Breast epithelium (tissue), 4 donors: ENCODE measurements at places on chromosomes 1 and 21.

DNA sequence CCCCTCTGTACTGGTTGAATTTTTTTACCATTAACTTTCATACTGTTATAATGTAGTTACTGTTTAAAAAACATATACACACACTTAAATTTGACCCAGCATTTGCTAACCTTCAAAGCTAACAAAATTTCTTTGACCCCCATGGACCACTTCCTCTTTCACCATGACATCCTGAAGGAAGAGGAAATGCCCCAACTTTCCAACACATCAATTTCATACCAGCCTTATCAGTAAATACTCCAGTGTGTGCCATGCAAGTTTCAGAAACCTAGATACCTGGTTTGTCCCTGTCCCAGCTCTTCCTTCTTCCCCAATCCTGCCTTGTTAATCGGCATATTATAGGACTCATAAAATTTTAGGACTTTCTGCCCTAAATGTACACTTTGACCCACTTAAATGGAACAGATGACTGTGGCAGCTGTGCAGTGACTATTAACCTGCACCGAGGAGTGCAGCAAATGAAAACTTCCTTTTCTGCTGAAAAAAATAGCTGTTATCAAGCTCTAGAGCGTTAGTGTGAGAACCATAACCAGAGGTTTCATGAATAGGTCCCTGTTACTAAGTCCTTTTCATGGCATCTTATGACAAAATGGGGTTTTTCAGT lies 54.1 kb downstream of the DTL start:
- no peak for DNase-seq

GRCh38 chr1:72526926-72527325 lies 244.6 kb upstream of the NEGR1 start:
- no peak for DNase-seq

GRCh38 chr1:19165501-19165900 lies 44.6 kb downstream of the UBR4 start:
- no peak for DNase-seq

DNA sequence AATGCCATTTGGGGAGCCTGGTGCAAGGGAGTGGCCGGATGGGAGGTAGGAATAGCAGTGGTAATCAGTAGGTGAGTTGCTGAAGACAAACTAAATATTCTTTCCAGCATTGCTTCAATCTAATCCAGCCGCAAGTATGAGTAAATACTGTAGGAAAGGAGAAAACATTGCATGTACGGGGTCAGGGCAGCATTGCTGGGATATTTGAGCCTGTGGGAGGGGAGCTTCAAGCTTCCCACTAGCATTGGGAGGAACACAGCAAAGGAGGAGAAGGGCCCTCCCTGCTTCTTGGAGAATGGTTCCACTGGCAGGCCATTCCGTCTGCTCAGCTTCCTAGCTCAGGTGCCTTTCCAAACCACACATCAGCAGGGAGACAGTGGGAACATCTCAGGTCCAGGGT lies 15.2 kb downstream of the CAPN2 start:
- DNase-seq, result no peak

DNA sequence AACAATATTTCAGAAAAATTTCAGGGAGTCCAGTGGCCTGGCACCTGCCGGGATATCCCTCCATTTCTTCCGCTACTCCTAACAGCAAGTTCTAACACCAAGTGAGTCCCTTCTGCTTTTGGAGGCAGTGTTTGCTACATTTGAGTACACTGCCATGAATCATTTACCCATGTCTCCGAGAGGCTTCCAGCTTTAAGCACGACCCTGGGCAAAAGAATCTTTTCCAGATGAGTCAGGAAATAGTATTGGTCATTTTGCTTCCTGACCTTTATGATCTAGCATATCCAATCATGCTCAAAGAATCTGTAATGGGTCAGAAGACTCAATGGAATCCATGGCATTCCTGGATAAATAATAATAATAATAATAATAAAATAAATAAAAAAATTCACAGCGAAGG lies 60.7 kb upstream of the FMN2 start:
- no peak for DNase-seq

DNA sequence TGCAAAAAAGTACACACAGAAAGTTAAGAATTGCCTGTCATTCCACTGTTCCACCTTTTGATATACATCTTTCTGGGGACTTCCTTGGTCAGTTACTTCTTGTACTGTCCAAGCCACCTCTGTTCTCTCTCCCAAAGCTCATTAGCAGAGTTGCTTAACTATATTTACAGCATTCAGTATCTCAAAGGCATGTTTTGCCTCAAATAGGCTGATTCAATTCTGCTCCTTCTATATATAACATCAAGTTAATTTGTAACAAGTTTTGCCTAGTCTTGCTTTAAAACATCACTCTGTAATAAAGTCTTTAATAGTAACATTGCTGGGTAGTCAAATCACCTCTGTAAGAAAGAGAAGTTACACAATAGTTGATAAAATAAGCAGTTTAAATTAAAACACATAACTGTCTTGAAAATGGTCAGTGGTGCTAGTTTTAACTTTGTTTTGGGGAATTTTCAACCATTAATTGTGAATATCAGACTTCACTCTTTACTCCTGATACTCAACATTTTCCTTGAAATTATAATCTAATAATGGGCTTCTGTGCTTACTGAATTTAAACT lies 35.7 kb downstream of the EDARADD start:
- DNase-seq, result no peak

DNA sequence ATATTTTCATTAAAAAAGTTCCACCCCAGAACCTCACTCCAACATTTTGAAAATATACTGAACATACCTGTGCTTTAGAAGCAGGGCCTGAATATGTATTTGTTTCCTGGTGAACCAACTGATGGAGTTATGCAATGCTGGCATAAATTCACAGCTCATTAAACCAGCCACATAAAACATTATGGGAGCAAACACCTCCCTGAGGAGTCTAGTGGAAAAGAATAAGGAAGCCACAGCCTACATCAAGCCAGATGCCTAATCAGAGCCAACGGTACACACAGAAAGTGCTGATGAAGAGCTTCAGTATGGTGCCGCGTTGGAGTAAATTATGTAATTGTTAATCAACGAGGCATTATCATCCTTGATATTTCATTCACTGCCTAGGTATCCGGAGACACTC lies 199.5 kb downstream of the AJAP1 start:
- DNase-seq, result no peak

DNA sequence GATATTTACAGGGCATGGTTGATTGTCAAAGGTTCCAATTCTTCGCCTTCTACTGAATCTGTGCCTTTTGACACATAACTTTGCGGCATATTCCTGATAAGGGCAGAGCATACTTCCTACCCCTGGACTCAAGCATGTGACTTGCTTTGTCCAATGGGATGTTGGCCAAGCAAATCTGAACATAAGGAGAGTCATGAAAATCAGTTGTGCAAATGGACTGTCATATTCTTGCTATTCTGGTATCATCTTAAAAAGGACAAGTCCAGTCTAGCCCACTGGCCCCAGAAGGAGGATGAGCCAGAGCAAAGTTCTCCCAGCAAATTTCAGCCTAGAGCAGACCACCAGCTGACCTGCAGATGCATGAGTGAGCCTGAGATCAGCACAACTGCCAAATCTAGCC lies 41.0 kb upstream of the MUTYH start:
- no peak for DNase-seq

DNA sequence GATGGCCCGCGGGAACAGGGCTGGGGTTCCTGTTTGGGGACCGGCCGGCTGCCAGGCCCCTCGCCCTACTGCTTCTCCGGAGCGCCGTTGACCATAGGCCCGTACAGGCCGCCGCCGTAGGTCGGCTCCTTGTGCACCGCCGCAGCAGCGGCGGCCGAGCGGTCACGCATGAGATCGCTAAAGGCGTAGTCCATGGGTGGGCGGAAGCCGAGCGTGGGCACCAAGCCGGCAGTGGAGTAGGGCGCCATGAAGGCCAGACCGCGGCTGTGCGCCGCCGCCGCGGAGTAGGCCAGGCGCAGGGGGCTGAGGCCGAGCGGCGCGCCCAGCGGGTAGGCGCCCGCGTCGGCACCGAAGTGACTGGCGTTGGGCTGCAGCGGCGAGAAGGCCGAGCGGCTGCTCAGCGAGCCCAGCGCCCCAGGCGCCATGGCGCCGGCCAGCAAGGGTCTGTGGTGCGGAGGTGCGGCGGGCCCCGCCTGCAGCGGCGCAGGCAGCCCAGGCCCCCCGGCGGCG lies 4.6 kb downstream of the DMRTA2 start:
- no peak for DNase-seq

DNA sequence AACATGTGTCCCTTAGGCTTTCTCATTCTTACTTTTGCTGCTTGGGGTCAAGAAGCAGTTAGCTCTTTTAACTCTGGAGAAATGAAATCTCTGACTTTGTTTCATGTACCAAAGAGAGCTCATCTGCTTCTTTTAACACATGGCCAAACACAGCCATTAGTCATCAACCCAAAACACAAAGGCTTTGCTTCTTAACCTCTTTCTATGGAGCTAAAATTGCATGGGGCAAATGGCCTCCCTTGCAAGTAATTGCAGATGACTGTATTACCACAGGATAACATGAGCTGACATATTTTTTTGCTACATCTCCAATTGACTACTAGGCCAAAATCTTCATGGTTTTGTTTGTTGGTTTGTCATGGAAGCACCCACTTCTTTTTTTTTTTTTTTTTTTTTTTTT lies 300.9 kb downstream of the BRINP3 start:
- no peak for DNase-seq

GRCh38 chr1:113783254-113784103 lies 24.2 kb upstream of the PHTF1 start:
- DNase-seq, result no peak

GRCh38 chr1:76065270-76065669 lies 9.3 kb upstream of the ST6GALNAC3 start:
- DNase-seq, result no peak

DNA sequence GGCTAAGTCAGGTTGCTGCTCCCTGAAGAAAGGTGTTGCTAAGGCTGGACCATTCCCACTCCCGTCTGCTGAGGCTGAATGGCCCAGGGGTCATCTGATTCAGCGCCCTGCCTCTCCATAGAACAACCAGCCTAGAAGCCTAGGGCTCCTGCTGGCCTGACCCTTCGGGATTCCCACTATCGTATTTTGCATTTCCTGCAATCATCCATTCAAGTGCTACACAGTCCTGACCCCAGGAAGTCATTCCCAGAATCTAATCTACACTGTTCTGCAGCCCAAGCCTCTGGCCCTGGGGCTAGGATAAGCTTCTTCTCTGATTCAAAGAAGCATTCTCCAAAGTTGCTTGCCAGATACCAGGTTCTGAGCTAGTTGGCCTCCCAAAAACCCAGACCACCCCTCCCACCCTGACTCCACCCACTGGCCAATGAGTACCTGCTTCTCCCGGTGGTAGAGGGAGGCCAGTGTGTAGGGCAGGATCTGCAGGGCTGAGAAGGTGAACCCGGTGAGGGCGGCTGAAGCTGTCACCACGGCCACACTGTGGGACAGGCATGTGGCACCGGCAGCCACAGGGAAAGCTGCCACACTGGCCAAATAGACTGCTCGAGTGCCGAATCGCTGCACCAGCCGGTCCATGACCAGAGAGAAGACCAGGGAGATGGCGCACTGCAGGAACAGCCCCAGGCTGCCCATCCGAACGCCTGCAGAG lies 18.7 kb downstream of the SLC45A3 start:
- DNase-seq, result no peak

GRCh38 chr1:110235834-110236682 lies 25.9 kb downstream of the KCNC4 start:
- DNase-seq, result no peak

- DNase-seq, result no peak
Observed at GRCh38 chr1:8241417-8242014, 76.4 kb upstream of the SLC45A1 start.

GRCh38 chr1:192529031-192529755 lies 46.4 kb upstream of the RGS1 start:
- no peak for DNase-seq

DNA sequence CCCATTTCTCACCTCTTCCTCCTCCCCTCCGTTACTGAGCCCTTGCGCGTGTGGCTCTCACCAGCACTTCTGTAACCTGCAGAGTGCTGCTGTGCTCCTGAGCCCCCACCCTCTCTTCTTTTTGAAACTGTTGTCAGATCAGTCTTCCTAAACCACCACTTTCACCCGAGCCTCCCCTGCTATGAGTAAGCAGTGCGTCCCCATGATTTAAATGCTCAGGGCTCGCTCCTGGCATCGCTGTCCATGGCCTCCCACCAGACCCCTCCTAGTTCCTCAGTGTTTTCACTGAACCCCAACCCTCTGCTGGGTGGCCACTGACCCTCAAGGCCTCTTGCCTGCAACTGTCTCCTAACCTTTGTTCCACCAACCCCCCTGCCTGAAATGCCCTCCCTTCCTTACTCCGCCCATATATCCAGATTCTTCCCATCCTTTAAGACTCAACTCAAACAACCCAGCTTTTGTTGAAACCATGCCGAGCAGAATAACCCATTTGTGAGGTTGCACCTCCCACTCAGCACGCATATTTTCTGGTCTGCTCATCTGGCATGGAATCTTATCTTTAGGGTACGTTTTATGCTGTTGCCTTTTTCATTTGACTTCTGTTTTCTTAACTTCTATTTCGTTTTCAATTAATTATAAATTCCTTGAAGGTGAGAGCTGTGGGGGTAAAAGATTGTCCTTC lies 64.5 kb upstream of the FAM3B start:
- no peak for DNase-seq

- no peak for DNase-seq
Observed at GRCh38 chr1:156320560-156320959, 17.5 kb downstream of the CCT3 start.

GRCh38 chr1:2936559-2937515 lies 84.4 kb upstream of the ACTRT2 start:
- no peak for DNase-seq

GRCh38 chr1:184624051-184624450 lies 130.6 kb downstream of the EDEM3 start:
- DNase-seq, result peak; percentile 65

- no peak for DNase-seq
Observed at GRCh38 chr1:218591966-218592365, 246.8 kb downstream of the TGFB2 start.

GRCh38 chr1:119336848-119337247 lies 31.7 kb upstream of the HAO2 start:
- no peak for DNase-seq

DNA sequence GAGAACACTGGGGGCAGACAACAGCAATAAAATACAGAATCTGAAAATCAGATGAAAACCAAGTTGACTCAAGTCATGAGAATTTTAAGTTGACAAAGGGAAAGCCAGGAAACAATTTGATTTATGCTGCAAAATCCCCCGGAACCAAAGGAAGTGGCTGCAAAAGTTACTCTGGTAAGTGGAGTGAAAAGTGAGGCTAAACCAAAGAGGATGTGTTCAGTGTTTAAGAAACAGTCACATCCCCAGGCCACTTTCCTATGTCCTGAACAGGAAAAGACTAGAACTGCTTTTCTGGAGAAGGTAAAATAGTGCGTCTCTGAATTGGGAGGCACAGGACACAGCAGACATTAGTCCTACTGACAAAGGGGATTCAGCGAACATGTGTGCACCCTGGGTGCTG lies 5.9 kb downstream of the TARBP1 start:
- DNase-seq, result no peak

DNA sequence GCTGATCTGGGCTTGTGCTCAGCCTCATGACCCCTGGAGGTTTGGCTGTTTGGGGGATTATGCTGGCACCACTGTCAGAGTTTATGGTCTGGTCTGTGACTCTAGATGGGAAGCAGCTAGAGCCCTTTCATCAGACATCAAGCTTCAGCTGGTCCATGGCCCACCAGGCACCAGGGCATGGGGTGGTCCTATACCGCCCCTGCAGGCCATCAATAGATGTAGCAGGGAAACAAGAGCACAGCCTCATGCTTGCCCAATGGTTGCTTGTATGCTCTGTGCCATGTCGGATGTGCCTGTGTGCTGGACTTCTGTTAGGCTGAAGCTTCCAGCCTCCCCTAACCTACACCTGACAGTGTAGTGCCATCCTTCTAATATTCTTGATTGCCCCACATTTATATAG lies 71.1 kb upstream of the CD34 start:
- no peak for DNase-seq
